Activated CD8-positive, alpha-beta memory T cell treated with anti-CD3 and anti-CD28 coated beads for 1 hour (primary cell): ENCODE measurements at places on chromosomes 13 and 19.
A peak's percentile ranks its signal among the peaks of the same experiment; 100 is the strongest.

GRCh38 chr19:30052122-30053075, 110.4 kb downstream of the URI1 start:
- DNase-seq, result no peak

DNA sequence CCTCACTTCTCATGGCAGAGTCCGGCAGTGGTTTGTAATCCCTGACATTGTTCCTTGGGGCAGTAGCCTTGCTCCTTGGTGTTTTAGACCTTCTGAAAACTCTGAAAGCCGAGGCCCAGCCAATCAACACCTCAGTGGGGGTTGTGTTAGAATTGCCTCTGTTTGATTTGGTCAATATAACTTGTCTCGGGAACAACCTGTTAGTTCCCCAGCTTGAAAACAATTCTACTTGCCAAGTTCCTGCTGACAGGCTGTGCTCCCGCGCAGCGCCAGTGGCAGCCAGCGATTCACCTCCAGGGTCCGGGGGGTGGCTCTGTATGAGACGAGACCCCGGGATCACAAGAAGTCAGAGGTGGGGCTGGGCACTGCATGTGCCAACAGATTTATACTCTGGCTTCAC, 81.4 kb upstream of the MEDAG start:
- DNase-seq, result no peak

DNA sequence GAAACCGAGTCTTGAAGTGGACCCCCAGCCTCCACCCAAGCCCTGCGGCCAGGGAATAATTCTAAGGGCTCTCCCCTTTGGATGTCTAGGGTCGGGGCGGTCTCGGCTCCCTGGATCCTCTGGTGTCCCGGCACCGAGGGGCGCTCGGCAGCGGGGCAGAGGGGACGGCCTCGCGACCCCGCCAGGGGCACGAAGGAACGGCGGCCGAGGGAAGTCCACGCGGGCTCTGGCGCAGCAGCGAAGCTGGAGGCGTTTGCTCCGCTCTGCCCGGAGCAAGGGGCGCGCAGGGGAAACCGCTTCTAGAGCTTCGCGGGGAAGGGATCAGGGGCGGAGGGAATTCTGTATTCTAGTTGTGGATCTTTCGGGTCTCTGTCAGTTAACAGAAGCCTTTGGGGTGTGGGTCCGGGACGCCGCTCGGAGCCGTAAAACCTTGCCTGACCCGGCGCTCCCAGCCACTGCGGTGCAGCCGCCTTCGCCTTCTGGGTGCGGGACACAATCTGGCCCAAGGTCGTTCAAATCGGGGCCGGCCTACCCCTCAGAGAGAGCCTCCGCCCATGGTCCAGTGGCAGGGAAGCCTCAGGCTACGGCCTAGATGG, 118.2 kb downstream of the KCNRG start:
- DNase-seq, result no peak

DNA sequence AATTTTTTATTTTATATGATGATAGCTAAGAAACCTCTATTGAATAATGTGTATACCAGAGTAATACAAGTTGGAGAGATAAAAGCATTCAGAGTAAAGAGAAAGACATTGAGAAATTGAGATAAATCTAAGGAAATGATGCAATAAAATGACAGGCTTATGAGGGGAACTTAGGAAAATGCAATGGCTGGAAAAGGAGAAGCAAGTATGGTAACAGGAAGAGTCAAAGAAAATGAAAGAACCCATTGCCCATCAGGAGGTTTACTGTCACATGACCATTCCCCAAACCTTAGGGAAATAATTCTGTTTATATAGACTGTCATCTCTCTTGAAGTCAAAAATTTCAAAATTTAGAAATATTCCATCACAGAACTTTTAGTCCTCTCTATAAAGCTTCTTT, 808.0 kb upstream of the PRR20A start:
- no peak for DNase-seq

GRCh38 chr19:21910318-21910717, 74.3 kb upstream of the ZNF43 start:
- no peak for DNase-seq

- no peak for DNase-seq
Observed at GRCh38 chr13:67498948-67499347, 268.8 kb upstream of the PCDH9 start.

DNA sequence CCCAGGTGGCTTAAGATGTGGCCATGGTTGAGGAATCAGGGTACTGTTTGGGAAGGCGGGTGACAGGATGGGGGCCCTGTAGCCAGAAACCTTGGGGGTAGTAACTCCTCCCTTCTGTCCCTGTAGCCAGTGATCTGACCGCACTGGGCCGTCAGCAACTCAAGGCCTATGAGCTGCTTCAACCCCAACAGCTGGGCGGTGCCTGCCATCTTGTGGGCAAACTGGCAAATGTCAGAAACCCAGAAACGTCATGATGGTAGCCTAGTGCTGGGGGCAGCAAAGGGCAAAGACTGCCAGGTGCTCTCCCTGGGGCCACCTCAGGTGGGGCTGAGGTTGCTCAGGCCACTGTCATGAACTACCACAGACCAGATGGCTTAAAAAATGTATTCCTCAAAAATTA, 3.5 kb downstream of the COPE start:
- peak; percentile 12 for DNase-seq

DNA sequence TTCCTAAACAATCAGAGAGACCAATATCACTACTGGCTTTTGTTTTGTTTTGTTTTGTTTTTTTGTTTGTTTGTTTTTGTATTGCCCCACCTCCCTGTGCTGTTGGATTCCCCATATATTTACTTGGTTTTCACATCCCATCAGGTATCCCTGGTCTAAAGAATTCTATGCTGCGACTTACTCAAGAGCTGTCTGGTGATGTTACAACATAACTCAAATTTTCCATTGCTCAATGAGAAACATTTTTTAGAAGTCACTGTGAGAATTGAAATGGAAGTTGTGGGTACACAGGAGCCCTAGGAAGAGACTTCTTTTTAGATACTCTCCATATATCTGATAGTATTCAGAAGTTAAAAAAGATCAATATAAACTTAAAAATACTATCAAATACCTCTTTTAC, 181.4 kb downstream of the KLF5 start:
- DNase-seq, result no peak

DNA sequence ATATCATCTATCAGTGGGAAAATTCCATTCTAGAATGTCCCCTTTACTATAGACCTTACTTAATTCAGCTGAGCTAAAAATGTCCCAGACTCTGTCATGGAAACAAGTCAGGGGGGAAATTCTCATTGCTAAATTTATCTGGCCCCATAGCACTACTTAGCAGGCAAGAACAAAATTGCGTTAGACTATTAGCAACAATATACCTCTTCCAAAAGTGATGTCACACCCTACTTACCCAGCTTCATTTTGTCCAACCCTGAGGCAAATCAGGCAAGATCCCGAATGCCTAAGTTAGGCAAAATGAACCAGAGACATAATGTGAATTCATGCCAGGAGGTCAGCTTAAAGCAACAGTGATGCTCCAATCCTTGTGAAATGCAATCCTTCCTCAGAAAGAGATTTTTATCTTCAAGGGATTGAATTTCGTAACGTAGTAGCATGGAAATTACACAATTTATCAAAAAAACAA, 93.7 kb downstream of the FRY start:
- no peak for DNase-seq

- no peak for DNase-seq
Observed at GRCh38 chr19:7272856-7273578, 21.2 kb downstream of the INSR start.

GRCh38 chr19:17260842-17261325, 3.7 kb downstream of the USHBP1 start:
- peak; percentile 73 for DNase-seq

- DNase-seq, result peak; percentile 20
Observed at GRCh38 chr19:11375143-11375948, 880 bp downstream of the SWSAP1 start.

DNA sequence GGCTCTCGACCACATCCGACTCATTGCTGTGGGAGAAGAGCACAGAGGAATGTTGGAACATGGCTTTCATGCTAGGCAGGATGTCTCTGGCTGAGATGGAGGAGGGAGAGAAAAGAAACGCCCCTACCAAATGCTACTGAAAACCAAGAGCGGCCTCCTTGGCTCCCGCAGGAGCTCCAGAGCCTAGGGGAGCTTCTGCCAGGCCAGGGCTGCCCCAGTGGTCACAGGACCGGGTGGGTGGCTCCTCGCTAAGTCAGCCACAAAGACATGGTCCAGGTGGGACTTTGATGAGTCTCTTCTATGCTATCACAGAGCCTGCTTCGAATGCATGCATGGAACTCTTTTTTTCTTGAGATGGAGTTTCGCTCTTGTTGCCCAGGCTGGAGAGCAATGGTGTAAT, 6.7 kb downstream of the LONP1 start:
- no peak for DNase-seq

DNA sequence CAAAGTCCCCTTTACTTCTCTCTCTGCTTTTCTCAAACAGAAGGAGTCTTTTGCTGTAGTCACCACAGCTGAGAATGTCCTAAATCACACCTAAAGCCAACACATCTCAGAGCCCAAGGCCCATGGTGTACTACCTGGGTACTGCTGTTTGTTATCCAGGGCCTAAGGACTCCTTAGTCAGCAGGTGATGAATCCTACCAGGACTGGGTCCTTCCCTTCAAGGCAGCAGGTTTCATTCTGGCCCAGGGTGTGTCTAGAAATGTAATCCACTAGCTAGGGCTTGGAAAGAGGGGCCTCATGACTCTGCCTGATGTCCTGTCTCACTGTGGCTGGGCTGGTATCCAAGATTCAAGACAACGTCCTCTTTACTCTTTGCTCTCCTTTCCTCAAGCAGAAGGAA, 36.2 kb upstream of the ENOX1 start:
- DNase-seq, result no peak

DNA sequence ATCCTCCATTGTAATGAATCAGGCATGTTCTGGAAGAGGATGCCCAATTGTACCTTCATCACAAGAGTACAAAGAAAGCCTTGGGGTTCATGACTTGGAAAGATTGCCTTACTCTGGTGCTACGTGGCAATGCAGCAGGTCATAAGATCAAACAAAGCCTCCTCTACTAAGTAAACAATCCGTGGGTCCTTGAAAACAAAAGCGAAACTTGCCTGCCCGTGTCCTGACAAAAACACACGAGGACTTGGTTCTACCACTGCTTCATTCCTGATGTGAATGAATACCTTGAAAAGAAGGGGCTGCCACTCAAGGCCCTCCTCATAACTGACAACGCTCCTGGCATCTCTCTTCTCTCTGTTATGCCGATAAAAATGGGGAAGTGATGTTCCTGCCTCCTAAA, 18.9 kb downstream of the ZNF563 start:
- no peak for DNase-seq

- no peak for DNase-seq
Observed at GRCh38 chr19:15297416-15298224, 34.7 kb downstream of the BRD4 start.

GRCh38 chr19:33689138-33689746, 67.5 kb downstream of the CHST8 start:
- no peak for DNase-seq

GRCh38 chr19:51735759-51736449, 12.1 kb upstream of the HAS1 start:
- DNase-seq, result no peak

- DNase-seq, result no peak
Observed at GRCh38 chr13:35238274-35238673, 238.2 kb downstream of the MAB21L1 start.

- no peak for DNase-seq
Observed at GRCh38 chr13:21106089-21106488, 44.7 kb upstream of the LATS2 start.

DNA sequence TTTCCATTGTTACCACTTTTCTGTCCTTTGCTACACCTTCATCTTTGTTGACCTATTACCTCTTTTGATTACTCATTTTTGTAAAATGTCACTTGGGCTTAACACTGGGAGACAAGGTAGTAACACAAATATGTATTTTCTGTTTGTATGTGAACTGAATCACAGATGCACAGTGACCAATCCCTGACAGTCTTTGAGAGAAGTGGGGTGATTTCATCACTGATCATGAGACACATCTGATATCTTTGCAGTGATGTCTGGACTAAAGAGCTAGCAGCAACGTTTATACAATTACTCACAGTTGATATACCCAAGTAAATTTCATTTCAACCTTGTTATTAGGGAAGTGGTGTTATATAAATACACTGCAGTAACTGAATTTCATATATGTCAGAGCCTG, 1397.4 kb upstream of the SPRY2 start:
- DNase-seq, result no peak

- DNase-seq, result no peak
Observed at GRCh38 chr13:52156724-52157261, 2.6 kb downstream of the NEK3 start.

DNA sequence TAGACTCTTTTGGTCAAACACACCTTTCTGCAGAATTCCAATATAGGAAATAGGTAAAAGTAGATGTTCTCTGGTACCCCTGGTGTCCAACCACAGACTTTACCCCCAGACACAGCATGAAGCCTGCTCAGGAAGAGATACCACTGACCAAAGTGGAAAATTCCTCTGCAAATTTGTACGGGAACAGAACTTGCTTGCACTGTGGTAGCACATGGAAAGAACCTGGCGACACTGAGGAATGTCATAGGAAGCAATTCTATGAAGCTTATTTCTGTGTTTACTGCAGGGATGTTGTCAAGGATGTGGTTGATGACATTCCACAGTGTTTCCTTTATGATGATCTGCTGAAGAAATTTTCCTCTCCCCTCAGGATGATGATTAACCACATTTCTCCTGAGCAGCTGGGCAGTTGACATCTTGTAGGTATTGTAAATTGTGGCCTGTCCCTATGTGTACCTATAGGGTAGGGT, 48.9 kb upstream of the TNFSF11 start:
- DNase-seq, result no peak

- DNase-seq, result no peak
Observed at GRCh38 chr13:113423520-113424163, 29.6 kb downstream of the ADPRHL1 start.

GRCh38 chr13:98977568-98978265, at the start of gene DOCK9:
Gene DOCK9 (minus strand): TSS chr13:98978064. CDS start chr13:98977909, 155 bp downstream.
- no peak for DNase-seq

GRCh38 chr19:8321986-8322637, 816 bp downstream of the RPS28 start:
- no peak for DNase-seq

DNA sequence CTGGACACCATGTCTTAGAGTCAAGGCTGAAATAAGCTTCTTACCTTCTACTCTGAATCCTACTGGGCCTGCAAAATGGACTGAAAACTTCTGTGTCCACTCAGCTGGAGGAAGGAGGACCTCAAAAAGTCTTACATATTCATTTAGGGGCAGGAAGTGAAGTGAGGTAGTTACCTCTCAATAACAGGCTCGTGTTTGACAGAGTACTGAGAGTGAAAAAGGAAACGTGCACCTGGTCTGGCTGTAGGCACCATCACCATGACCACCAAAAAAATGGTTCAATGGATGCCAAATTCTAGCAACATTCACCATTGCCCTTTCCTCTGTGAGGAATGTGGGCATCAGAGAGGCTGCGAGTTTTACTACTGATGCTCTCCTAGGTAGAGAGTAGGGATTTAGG, 176.2 kb downstream of the RFC3 start:
- DNase-seq, result no peak
